ENCODE measurements at places on chromosomes 11 and 22.

DNA sequence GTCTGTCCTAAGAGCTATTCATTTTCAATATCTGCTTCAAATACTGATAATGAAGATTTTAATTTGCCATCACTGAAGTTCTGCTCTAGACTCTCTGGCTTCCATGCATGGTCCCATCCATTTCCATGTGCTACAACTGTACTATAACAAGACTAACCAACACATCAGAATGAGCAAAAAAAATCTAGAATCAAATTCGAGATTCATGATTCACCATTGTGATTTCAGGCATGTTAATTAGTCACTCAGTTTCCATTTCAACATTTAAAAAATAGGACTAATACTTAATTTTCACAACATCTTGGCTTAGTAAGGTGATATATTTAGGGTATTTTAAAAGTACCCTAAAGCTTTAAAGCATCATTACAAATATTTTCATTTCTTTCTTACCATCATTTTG, 22.8 kb downstream of the PICALM start:
- DNase-seq, result no peak

DNA sequence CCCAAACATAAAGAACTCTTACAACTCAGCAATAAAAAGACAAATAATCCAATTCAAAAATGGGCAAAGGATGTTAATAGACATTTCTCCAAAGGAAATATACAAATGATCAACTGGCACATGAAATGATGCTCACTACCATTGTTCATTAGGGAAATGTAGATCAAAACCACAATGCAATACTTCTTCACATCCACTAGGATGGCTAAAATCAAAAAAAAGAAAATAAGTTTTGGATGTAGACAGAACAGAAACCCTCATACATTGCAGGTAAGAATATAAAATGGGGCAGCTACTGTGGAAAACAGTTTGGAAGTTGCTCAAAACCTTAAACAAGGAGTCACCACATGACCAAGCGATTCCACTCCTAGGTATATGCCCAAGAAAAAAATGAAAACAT, 16.3 kb downstream of the SIK3 start:
- no peak for DNase-seq

GRCh38 chr11:14638561-14638960, 5.0 kb upstream of the PDE3B start:
- no peak for DNase-seq

DNA sequence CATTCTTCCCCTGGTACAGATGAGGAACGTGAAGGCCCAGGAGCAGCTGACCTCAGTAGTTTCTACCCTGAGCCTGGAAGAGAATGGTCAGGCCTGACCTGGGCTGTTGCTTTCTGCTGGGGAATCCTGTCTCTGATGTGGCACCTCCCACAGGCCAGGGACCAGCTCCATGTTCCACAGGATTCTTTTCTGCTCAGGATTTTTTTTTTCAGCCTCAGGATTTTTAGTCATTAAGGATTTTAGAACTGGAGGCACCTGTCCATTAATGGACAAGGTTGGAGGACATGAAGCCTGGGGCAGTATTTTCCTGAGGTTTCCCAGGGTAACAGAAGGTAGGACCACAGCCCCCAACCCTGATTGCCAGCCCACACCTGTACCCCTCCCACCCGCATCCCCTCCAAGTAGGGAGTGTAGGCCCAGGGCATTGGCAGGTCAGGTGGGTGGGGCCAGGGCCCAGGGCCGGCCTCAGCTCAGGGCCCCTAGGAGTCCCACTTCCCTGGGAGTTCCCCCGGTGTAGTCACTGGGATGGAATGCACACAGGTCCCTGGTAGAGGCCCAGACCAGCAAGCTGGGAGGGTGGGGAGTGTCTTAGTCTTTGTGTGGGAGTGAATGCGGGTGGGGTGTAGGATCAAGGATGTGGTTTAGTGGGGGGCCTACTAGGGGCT, 16.1 kb downstream of the BIK start:
- DNase-seq, result peak; percentile 46

DNA sequence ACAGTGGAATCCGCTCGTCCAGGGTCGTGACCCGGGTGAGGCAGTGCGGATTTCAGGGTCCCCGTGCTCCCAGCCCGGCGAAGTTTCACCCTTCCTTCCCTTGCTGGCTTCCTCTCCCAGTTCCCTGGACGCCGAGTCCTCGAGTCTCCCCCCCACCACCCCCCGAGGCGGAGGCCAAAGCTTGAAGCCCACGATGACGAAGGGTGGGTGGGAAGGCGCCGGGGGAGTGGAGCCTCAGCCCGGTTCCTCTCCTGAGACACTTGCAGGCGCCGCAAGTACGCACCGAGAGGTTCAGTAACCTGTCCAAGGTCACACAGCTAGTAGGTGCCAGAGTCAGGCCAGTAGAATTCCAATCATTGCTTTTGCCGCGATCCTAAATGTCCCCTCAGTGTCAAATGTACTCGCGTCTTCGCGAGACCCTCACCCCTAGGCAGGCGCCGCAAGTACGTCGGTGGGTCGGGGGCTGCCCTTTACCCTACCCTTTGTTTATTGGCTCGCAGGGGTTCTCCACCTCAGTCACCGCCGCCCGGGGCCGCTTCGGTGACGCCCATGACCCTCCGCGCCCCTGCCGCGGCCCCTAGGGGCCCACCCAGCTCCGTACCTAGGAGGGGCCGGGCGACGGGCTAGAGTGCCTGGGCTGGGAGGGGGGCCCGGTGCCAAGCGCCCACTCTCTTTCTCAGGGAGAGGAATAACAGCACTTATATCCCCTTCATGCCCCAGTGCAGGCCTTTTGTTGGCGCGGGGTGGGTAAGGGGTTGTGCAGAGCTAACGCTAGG, 5.7 kb upstream of the CHRM1 start:
- no peak for DNase-seq

DNA sequence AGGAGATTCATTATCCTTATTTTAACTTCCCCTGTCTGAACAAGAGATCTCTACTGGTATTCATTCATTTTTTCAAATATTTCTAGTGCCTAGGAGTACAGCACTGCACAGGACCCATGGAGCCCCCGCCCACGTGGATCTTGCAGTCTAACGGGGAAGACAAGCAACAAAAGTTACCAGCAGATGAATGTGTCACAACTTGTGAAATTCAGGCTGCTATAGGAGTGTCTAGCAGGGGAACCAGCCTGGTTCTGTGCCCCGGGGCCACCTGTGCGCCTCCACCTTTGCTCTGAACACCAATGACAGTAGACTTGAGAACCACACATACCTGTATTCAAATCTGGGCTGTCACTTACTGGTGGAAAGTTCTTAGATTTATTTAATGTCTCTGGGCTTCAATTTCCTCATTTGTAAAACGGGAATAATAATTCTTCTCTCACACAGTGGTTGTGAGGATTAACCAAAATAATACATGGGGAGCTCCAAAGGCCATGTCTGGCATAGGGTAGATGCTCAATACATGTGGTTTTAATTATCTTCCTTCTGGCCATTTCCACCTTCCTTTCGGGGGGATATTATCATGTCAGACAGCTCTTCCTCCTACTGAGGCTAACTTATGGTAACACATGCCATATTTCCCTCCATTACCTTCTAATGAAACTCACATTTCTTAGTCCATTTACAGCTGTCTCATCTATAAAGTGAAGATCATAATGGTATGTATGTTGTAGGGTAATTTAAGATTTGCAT, 17.8 kb downstream of the POU2AF1 start:
- DNase-seq, result no peak

DNA sequence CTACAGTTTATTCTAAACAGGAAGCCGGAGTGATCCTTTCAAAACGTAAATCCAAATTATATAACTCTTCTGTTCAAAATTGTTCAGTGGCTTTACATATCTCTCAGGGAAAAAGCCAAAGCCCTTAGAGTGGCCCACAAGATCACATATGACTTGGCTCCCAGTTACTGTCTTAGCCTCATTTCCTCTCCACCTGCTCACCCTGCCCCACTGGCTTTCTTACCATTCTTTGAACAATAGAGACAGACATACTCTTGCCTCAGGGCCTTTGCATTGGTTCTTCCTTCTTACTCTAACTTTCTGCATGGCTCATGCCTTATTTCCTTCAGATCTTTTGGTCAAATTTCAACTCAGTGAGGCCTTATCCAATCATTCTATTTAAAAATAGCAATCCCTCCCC, 52.1 kb downstream of the STIM1 start:
- no peak for DNase-seq

DNA sequence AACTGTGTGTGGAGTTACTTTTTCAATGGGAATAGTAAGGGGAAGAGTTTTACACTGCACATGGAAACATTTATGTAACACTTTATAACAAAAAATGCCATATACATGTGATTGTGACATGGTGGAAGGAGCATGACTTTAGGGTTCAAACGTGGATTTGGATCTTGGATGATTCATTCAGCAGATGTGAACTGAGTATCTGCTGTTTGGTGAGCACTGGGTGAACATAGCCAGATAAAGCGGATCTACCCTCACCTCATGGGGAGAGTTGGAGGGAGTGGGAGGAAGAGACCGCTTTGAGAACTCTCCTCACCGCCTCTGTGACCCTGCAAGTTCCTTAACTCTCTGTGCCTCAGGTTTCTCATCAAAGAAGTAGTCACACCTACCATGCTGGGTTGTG, 3.1 kb downstream of the NAA40 start:
- DNase-seq, result no peak

GRCh38 chr11:128239306-128239705, 348.1 kb downstream of the ETS1 start:
- no peak for DNase-seq

DNA sequence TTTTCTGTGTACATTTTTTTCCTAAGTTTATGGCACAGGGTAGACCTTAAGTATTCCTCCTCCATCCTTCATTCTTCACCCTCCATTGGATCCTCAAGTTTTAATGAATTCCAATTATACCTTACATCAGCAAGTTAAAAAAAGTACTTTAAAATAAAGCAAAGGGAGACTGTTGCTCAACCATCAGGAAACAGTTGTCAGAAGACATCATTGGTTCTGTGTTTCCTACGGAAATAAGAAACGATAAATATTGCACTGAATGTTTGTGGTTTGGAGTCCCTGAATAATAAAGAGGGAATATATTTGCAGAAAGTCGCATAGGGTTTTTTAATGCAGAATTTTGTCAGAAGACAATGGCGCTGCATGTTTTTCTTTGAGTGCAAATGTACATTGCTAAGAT, 28.1 kb upstream of the LDHA start:
- no peak for DNase-seq

GRCh38 chr11:74577624-74578396, 14.6 kb upstream of the POLD3 start:
- no peak for DNase-seq

DNA sequence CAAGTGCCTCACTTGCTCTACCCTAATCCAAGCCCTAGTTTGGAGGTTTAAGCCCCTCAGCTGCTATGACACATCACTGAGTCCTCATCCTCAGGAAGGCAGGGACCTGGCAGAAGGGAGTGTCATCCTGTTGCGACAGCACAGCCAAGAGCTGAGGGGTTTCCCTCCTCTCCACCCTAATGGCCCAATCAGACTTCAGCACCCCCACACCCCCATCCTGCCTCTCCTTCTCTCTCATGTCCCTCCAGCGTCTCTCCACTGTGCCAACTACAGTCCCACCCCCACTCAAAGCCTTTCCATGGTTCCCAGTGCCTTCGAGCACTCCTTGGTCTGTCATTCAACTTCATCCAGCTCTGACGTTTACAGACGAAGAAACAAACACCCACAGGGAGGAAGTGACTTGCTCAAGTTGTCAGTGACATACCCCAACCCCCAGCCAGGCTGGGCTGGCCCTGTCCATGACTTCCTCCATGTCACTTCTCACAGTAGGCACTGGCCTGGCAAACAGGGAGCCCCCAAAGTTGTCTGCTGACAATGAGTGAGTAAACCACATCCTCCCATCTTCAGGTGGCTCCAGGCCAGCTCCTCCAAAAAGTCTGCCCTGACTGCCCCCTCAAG, 15.6 kb downstream of the ARAP1 start:
- DNase-seq, result no peak

- DNase-seq, result no peak
Observed at GRCh38 chr11:94769880-94770279, 1.7 kb downstream of the AMOTL1 start.

DNA sequence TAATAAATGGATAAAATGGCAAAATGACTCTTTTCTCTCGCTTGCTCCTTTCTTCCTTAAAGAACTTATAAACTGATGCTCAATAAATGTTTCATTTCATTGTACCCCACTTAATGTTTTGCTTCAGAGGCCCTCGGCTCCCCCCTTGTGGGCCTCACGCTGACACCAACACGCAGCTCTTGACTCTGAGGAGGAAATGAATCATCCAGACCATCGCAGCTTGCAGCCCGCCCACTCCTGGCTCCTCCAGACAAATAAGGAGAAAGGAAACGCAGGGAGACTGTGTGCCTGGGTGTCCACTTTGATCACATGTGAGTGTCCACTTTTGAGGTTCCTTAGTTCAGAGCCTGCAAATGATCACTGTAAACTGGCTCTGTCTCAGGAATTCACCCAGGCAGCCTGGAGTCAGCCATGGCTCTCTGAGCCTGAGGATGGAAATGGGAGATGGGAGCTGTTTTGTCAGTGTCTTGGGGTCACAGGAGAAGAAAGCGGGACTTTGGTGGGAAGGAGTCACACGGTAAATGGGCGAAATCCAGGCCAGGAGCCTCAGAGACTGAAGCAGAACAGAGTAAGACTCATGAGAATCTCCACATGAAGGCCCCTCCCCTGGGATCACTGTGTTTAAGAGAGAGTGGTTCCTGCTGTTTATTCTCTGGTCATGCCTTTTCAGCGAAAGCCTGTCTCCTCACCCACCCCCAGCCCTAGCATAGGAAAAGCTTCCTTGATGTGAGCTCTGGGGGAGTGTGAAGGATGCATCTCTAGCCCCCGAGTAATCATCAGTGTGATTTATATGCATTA, 96.5 kb downstream of the CWC15 start:
- peak; percentile 86 for DNase-seq

DNA sequence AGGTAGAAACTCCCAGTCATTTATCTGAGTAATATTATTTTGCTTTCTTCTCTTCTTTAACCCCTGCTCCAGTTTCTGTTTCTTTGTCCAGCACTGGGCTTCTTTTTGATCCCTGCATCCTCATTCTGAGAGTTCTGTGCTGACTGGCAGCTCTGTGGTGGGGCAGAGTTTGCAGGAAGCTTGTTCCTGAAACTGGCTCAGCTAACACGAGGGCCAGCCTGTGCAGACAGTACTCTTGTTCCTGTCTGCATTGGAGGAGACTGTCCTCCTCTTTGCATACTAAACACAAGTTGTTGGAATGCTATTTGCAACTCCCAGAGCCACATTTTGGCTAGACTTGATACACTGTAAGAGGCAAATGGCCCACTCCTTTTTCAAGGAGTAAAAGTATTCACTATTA, 93.1 kb upstream of the HORMAD2 start:
- DNase-seq, result no peak

DNA sequence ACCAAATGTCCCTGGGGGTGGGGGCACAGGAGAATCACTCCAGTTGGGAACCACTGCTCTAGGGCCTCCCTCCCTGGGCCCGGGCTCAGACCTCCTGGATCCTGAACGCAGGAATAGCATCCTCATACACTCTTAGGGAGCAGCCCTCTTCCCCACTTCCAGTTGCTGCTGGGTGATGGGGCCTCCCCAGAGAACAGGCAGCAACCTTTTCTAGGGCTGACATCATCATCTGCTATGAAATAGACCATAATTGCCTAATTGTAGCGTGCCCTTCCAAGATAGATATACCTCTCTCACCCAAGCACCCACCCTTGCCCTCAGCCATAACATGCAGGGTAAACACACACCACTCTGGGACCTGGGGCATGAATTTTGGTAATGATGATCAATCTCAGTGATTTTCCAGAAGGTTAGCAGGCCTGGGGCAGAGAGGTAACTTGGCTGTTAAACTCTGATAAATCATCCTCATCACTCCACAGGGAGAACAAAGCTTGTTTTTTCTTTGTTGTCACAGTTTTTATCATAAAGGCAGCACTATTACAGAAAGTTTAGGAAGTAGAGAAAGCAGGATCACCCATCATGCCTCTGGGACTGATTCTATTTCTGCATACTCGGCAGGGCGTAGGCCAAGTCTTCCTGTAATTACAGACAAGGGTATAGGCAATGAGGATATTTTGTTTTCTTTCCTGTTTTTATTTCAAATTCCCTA, 88.3 kb upstream of the PRDM11 start:
- DNase-seq, result no peak
